ENCODE measurements at places on chromosomes 11 and 22.

DNA sequence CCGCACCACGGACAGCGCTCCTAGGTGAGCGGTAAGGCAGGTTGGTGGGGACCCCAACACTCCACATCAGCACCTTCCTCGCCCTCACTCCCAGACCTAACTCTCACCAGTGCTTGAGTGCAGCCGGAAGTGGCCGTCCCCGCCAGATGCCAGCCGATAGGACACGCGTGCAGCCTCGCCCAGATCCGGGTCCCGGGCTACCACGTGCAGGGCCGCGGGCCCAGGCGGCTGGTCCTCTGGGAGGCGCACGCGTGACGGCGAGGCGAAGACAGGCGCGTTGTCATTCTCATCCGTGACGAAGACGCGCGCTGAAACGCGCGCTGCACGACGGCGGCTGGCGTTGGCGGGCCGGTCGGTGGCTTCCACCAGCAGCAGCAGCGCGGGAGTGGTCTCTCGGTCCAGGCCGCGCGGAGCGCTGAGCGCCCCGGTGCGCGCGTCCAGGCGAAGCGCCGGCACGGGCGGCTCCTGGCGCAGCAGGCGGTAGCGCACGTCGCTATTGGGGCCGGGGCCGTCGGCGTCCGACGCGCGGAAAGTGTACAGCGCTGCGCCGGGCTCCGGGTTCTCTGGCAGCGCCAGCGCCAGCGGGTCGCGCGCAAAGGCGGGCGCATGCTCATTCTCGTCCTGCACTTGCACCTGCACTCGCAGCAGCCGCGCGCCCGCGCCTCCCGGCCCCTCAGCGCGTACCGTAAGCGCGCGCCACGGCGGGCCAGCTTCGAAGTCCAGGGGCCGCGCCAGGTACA lies 10.8 kb upstream of the TPP1 start:
- no peak for DNase-seq

- no peak for DNase-seq
These were observed 38.3 kb upstream of the NNMT start for GRCh38 chr11:114257621-114258558.

- DNase-seq = no peak
These were observed 23.2 kb downstream of the MEI1 start for GRCh38 chr22:41722496-41722895.

- no peak for DNase-seq
These were observed 13.1 kb upstream of the ACCSL start for GRCh38 chr11:44034639-44035038.

- DNase-seq = peak; percentile 72
These were observed 97.1 kb downstream of the CD44 start for GRCh38 chr11:35235936-35236666.

GRCh38 chr22:25409240-25409639 lies 155.2 kb upstream of the GRK3 start:
- DNase-seq = no peak

- DNase-seq = peak; percentile 64
These were observed at the start of gene SLC37A2 for GRCh38 chr11:125062931-125063428. Gene SLC37A2, plus strand, starts transcription at chr11:125063305. Its CDS starts 63 bp downstream, at chr11:125063368.

DNA sequence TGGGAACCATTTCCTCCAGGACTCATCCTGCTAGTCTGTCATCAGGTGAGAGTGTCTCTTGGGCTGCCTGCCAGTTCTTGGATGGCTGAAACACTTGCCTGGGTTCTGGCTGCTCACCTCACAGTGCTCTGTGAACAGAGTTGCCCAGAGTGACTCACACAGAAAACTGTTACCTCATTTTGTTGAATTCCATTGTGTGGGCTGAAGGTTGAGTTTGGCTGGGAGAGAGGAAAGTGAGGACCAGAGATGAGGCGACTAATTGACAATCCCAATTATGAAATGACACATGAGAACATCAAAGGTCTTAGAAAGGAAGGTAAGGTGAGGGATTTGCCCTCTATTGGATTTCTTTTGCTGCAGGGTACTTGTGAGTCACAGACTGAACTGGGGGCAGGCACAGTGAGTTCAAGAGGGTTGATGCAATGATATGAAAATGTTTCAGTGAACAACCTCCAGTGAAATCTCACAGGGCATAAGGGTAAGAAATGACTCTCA lies 20.2 kb upstream of the CALCB start:
- DNase-seq = peak; percentile 23

- no peak for DNase-seq
These were observed 71.6 kb downstream of the C11orf58 start for GRCh38 chr11:16809886-16810668.

GRCh38 chr11:110297726-110298300 lies 1.4 kb upstream of the RDX start:
- no peak for DNase-seq

DNA sequence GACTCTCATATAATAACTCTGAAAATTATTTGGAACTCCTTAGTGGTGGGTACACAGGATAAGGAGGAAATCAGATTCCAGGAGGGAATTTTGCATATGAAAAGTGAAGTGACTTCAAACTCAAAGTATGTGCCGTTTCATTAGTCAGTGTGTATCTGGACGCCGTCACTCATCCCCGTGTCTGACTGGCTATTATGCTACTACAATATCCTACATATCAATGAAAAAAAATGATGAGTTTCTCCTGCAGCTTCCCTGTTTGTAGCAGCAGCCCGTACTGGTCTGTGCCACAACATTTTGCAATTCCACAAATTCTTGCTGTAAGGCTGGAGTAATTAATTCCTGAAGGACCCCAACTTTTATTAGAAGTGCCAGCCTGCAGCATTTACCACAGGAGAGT lies 16.5 kb downstream of the WT1 start:
- DNase-seq = no peak

DNA sequence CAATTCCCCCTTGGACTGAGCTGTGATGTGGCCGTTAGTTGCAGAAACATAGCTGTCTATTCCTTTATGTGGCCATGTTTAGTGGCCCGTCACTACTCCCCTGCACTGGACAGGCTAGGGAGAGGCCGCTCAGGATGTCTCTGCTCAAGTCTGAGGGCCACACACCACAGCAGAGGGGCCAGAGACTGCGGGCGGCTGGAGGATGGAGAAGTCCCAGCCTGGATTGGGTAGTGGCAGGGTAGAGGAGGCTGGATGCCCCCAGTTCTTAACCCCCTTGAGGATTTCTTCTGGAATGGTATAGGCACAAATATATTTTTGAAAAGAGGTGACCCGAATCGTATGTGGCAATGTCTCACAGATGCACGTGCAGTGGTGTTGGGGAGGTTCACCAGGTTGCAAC lies 116.4 kb upstream of the B3GAT1 start:
- DNase-seq = no peak

- no peak for DNase-seq
These were observed 22.5 kb downstream of the P4HA3 start for GRCh38 chr11:74288911-74289310.

DNA sequence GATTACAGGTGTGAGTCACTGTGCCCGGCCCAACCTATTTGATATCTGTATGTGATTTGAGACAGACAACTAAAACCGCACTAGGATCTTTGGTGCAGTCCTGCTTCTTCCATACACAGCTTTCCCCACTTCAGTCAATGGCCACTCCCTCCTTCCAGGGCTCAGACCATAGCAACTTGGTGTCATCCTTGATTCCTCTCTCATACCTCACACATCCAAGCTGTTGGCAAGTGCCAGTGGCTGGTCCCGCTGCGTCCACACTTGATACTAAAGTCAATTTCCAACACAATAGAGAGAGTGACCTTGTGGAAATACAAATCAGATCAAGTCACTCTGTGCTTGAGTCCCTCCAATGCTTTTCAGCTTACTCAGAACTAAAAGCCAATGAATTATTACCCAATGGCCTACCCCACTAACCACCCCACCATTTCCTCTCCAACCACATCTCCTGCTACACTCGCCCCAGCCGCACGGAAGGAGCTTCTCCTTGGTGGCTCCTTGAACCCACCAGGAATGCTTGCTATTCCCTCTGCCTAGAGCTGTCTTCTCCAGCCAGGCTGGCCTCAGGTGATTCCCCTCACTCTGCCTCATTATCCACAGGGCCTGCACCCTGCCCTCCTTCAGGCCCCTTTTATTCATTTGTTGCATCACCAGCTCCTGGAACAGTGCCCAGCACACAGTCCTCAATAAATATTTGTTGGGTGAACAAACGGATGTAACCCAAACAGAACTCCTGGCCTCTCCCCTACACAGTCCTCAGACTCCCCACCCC lies 12.9 kb downstream of the ABTB2 start:
- DNase-seq = no peak

DNA sequence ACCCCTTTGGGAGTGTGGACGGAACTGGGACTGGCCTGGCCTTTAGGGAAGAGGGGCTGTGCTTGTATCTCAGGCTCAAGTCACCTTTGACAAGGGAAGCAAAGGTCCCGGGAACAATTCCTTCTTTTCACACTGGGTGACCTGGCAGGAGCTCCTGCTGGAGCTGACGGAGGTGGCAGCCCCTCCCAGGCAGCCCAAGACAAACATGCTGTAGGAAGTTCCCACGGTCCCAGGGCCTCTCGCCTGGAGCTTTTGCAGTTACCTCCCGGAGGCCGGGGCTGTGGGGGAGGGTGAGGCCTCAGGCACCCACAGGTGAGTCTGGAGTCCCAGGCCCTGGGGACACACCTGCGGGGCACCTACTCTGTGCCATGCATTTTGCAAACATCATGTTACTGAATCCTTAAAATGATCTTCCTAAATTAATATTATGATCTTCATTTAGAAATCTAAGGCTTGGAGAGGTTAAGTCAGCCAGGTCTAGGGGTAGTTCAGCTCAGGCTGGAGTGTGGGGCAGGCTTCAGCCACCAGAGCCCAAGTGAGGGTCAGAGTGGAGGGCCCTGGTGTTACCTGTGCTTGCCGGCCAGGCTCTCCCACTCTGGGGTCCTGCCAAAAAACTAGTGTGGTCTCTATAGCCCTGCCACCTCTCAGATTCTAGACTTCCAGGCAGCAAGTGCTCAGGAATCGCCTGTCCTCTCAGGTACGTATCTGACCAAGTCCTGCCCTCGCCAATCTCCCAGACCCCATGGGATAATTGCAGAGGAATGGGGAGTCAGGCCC lies 15.7 kb upstream of the MYEOV start:
- DNase-seq = no peak

DNA sequence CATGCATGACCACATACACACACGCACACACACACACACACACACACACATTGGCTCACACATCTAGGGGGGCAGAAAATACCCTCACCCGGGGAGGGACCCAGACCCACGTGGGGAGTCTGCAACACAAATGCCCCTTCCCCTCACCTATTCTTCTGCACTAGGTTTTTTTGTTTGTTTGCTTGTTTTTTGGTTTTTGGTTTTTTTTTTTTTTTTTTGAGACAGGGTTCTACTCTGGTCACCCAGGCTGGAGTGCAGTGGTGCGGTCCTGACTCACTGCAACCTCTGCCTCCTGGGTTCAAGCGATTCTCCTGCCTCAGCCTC lies 28.4 kb downstream of the WEE1 start:
- DNase-seq = no peak
